ENCODE measurements at places on chromosomes 3 and 15. TPM values are rescaled to one million over a fixed set of nuclear protein-coding genes. Genes with fewer than 3 reads are reported as not detected.

- DNase-seq, result no peak
Observed at GRCh38 chr3:66404903-66405700, 95.7 kb downstream of the LRIG1 start.

- no peak for DNase-seq
Observed at GRCh38 chr3:177177749-177178221, 19.5 kb downstream of the TBL1XR1 start.

DNA sequence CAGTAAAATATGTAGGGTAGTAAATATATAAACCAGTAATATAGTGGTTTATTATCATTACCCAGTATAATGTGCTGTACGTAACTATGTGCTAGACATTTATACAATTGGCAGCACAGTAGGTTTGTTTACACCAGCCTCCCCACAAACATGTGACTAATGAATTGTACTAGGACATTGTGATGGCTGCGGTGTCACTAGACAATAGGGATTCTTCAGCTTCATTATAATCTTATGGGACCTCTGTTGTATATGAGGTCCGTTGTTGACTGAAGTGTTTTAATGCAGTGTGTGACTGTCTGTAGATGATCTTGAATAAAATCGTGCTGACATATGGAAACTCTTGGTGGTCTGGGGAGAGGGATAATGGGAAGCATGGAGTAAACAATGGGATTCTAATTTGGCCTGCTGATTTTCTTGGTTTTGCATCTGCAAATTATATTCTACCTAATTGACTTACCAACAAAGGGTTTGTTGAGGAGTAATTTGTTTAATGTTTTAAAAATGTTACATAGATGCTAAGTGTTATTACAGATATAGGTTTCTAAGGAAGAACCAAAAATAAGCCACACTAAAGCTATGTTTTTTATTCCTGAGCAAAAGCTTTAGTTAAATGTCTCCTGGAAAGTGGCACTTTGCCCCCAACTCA lies 496.5 kb upstream of the TBL1XR1 start:
- no peak for DNase-seq

DNA sequence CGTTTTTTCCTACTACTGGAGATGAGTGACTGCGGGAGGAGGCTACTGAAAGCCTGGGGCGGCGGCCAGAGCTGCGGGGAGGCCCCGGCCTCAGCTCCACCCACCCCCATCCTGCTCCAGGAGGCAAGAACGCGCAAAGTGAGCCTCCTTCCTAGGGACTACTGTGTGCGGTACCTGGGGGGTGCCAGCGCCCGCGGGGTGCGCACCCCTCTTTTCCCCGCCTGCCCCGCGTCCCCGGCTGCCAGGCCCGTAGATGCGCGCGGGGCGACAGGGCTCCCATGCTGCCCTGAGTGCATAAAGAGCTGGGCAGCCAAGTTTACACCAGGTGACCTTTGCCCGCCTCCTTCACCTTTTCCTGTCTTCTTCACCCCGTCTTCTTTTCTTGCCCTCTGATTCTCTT lies 2.5 kb upstream of the USF3 start:
- DNase-seq, result no peak

GRCh38 chr15:33535135-33535534 lies 224.4 kb downstream of the RYR3 start:
- no peak for DNase-seq

DNA sequence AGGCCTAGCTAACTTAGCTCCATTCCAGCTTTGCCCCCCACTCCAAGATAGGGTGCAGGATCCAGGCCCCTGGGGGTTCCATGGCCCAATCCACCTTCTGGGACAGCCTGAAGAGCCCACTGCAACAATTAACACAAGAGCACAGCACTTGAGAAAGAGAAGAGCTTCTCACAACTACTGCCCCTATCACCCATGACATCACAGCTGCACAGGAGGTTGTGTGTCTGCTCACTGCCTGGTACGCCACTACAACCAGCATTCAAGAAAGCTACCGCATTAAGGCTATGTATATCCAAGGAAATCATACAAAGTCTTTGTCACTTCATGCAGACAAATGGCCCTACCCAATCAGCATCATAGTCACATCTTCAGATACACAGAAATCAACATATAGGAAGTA lies 62.0 kb downstream of the MYO5A start:
- no peak for DNase-seq

DNA sequence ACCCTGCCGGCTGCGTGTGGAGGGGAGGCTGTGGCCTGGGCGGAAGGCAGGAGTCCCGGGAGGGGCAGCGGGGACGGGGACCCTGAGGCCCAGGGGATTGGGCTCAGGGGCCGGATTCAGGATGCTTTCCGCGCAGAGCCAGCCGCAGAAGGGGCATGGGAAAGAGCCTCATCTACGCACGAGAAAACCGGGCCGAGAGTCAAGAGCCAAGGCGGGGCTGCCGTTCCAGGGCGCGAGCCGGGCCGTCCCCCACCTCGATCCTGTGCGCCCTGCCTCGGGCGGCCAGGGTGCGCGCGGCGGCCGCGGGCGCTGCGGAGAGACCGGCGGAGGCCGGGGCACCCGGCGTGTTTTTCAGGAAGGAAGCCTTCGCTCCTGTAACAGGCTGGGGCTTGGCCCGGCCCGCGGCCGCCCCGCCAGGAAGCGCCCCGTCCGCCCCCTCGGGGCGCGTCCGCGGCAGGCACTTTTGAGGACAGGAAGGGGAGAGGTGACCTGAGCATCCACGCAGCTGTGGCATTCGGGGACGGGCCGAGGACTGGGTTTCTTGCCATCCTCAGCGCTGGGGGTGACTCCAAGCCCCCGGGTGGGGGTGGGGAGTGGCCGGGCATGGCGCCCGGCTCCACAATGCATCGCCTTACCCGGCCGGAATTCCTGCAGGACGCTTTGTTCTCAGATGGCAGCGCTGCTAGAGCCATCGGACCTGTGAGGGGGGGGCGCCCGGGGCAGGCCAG lies 62.3 kb upstream of the GATA2 start:
- DNase-seq, result peak; percentile 84

- no peak for DNase-seq
Observed at GRCh38 chr15:32646291-32646690, 4.8 kb downstream of the SCG5 start.

GRCh38 chr3:182585532-182586150 lies 207.7 kb upstream of the ATP11B start:
- DNase-seq, result no peak

DNA sequence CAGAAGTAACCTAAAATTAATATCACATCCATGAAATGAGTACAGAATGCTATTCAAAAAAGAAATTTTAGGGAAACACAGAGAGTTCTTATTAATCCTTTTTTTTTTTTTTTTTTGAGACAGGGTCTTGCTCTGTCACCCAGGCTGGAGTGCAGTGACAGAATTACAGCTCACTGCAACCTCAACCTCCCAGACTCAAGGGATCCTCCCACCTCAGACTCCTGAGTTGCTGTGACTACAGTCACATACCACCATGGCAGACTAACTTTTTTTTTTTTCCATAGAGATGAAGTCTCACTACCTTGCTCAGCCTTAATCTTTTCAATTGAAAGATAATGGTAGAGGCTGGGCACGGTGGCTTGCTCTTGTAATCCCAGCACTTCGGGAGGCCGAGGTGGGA lies 6.3 kb upstream of the CRTC3 start:
- DNase-seq, result no peak

- DNase-seq, result no peak
Observed at GRCh38 chr15:90710436-90711027, 6.6 kb upstream of the BLM start.

DNA sequence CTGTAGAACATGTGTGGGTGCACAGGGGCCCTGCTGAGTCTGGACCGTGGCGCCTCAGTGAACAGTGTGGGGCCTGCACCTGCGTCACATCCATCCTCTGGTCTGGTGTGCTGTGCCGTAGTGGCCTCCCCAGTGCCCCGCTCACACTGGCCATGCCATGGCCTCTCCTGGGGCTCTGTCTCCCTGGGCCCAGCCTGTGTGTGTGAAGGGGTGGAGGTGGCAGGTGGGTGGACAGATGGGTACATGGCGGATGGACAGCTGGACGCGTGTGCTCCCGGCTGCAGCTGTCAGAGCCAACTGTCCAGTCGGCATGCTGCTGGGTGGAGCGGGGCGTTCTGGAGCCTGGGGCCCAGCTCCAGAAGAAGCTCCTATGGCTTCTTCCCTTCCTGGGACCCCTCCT lies 17.8 kb downstream of the PLXNA1 start:
- DNase-seq, result no peak

GRCh38 chr3:189572249-189572648 lies 58.9 kb upstream of the TP63 start:
- DNase-seq, result no peak

GRCh38 chr3:128725547-128726022 lies 398 bp upstream of the RAB7A start:
- DNase-seq, result no peak

DNA sequence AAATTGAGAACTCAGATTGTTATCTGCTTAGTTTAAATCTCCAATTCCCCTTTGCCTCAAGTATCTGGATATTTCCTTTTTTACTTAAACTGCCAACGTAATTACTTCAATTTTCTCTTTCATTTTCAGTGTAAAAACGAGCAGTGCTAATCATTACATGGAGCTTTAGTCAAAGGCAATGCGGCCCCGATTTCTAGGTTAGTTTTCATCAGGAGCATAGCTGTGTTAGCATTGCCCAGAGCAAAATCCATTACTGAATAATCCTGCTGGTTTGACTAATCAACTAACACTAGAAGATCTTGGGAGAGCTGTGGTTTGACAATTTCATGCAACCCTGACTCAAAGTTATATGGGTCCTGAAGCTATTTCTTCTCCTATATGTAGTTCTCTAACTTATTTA lies 46.2 kb downstream of the ZPLD1 start:
- no peak for DNase-seq

- no peak for DNase-seq
Observed at GRCh38 chr15:99009741-99010330, 2.2 kb upstream of the PGPEP1L start.

DNA sequence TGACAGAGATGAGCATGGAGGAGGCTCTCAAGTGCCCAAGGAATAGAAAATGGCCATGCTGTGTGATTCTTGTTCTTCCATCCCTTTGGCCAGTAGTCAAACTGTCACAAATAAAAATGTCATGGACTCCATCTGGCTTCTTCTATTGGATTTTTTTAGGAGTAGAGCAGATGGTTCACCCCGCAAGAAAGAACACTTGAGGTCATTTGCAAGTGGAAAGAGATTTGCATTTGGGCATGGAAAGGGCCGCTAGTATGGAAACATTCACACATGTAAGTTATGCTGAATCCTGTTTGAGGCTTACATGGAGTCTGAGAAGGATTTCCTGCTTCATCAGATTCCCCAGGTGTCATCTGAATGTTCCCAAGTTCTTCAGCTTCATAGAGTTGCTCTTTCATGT lies 53.1 kb upstream of the CFAP161 start:
- no peak for DNase-seq

- DNase-seq, result no peak
Observed at GRCh38 chr3:185411133-185411532, 48.2 kb downstream of the MAP3K13 start.

DNA sequence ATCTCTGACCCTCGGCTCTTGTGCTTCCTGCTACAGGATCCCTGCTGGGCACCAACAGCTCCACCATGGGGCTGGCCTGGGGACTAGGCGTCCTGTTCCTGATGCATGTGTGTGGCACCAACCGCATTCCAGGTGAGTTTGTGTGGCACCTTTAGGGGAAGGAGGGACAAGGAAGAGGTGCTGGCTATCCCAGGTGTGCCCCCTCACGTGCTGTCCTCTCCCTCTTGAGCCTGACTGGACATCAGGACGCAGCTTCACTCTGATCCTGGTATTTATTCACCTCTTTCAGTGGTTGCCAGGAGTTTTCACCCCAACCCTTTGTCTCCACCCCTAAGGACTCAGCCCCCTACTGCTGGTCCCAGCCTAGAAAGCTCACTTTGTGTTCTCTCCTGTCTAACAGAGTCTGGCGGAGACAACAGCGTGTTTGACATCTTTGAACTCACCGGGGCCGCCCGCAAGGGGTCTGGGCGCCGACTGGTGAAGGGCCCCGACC lies 960 bp downstream of the THBS1 start:
- peak; percentile 90 for DNase-seq

DNA sequence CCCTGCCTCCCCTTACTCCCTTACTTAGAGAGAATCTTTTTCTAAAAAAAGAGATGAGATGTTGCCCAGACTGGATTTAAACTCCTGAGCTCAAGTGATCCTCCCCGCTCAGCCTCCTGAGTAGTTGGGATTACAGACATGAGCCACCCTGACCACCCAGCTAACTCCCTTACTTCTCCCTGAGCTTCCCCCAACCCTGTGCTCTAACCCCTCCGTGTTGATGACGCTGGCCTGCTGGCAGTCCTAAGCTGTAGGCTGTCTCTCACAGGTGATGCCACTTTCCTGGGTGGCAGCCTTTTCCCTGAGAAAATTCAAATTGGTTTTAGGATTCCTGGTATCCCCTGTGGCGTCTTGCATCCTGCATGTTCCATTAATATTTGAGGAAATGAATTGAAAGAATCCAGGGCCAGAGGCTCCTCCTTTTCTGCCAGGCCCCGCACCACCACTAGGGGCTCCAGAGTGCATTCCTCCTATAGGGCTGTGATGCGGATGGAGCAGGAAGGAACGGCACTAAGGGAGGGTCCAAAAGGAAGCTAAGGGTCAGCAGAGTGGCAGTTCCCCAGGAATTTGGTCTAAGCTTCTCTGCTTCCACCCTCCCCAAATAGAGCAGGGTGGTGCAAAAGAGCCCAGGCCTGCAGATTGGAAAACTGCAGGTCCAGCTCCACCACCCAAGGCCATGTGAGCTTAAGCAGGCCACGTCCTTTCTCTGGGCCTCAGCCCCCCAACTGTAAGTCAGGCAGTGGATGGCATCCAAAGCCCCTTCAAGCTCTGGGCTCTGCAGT lies 101.1 kb downstream of the DAPK2 start:
- peak; percentile 91 for DNase-seq

CDHR4 gene
- total RNA-seq, result 0.29 TPM

SCAMP5 gene
- total RNA-seq, result 2.4 TPM

FANCD2OS gene
- total RNA-seq, result not detected

CHDH gene
- total RNA-seq, result 3.7 TPM

CKMT1A gene
- not detected for total RNA-seq

METTL6 gene
- 11.1 TPM for total RNA-seq

TEX9 gene
- total RNA-seq, result 2.4 TPM

EIF3J gene
- 60.2 TPM for total RNA-seq
